ENCODE measurements at places on chromosomes 2 and 18. TPM values are rescaled to one million over a fixed set of nuclear protein-coding genes. Genes with fewer than 3 reads are reported as not detected.
A peak's percentile ranks its signal among the peaks of the same experiment; 100 is the strongest.

DNA sequence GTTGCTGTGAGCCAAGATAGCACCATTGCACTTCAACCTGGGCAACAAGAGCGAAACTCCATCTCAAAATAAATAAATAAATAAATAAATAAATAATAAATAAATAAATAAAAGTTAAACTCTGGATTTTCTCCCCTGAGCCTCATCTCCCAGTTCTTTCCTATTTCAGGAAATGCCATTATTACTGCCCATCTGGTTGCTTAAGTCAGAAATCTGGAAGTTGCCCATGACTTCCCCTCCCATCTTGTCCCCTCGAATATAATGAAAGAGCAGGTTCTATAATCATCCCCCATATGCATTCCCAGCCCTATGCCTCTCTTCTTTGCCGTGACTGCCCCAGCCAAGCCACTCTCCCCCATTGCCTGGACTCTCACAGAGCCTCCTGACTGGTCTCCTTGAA is 4.2 kb upstream of the PSD4 start:
- DNase-seq, result no peak

GRCh38 chr2:13335862-13336535 is 619.3 kb downstream of the TRIB2 start:
- no peak for DNase-seq

- DNase-seq, result no peak
These were observed 24.7 kb downstream of the SNORC start for GRCh38 chr2:232894746-232895145.

- DNase-seq, result no peak
These were observed 200.6 kb downstream of the PPP1R1C start for GRCh38 chr2:182186132-182186735.

DNA sequence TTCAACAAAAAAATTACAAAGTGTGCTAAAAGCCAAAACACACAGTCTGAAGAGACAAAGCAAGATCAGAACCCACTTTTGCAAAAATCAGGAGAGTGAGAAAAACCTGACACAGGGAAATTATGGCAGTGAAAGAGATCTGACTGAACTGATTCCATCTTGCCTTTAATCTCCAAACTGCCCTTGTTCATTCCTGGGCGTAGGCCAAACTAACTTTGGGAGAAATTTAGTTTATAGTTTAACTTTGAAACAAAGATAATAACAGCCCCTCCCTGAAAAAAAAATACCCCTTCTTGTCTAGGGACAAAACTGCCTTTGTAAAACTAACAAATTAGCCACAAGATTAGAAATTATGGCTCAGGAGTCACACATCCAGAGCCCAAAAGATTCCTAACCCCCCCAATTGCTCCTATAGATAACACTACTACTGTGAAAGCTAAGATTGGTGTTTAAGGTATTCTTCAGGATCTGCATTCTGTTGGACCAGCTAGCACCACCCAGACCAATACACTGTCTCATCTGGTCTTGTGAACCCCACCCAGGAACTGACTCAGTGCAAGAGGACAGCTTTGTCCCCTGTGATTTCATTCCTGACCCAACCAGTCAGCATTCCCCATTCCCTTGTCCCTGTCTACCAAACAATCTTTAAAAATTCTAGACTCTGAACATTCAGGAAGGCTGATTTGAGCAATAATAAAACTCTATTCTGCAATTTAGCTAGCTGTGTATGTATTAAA is 226.1 kb upstream of the SH3BP4 start:
- DNase-seq, result peak; percentile 60

- no peak for DNase-seq
These were observed 468.3 kb upstream of the GYPC start for GRCh38 chr2:126187668-126188067.

- no peak for DNase-seq
These were observed 586.0 kb upstream of the VRK2 start for GRCh38 chr2:57460396-57461276.

DNA sequence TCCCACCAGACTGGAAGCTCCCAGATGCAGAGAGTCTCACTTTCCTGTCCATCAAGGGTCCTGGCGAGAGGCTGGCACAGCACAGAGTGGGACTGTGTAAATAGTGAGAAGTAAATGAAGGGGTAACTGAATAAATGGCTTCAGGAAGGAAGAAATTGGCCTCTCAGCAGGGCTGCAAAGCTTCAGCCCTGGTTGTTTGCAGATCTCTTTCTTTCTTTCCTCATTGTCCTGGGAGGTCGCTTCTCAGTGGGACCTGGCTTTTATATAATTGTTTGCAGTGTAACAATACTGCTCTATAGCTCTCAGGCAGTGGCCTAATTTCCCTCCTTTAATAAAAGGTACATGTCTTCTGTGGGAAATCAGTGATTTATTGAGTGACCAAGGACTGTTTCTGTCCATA is 74.9 kb upstream of the GPR45 start:
- DNase-seq, result no peak

DNA sequence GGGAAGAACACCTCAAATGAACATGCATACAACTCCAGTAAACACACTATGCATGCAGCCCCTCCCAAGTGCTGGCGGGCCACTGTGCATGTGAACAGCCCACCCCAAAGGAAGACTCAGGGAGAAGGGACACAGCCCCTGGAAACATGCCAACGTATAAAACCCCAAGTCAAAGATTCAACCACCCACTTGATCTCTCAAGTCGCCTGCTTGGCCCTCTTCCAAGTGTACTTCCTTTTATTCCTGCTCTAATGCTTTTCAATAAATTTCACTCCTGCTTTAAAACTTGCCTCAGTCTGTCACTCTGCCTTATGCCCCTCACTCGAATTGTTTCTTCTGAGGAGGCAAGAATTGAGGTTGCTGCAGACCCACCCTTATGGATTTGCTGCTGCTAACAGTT is 139.1 kb downstream of the C1D start:
- no peak for DNase-seq

GRCh38 chr18:48711651-48712486 is 173.0 kb downstream of the CTIF start:
- DNase-seq, result no peak

GRCh38 chr2:223954401-223954800 is 2.9 kb upstream of the MRPL44 start:
- no peak for DNase-seq

DNA sequence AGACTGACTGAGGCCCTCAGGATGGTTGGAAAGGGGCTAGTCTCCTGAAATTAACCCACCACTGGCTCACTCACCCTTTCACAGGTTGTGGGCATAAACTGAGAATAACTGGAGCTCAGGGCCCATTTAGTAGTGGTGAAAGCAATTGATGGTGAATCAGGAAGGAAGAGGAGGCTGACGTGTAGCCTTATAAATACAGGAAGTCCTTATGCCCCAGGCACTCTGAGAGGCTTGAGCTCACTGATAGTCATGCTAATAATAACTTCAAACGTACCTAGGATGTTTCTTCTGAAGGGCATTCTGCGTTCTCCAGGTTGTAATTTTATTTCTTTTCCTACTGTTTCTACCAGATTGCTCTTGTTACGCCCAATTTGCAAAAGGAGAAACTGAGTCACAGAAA is 328.4 kb downstream of the CLIP4 start:
- DNase-seq, result no peak

- no peak for DNase-seq
These were observed 225.0 kb downstream of the CYP26B1 start for GRCh38 chr2:71922499-71923142.

- DNase-seq, result no peak
These were observed 378.5 kb upstream of the ID2 start for GRCh38 chr2:8303322-8303832.

OTOS gene
- total RNA-seq, result not detected

SNRNP200 gene
- total RNA-seq, result 106 TPM

RGPD4 gene
- not detected for total RNA-seq

Data from esophagus muscularis mucosa (tissue), 4 donors.